Body of pancreas (tissue), 4 donors: ENCODE measurements at places on chromosomes 7 and 10.

GRCh38 chr10:1535301-1535965, 201.9 kb downstream of the ADARB2 start:
- DNase-seq: no peak

DNA sequence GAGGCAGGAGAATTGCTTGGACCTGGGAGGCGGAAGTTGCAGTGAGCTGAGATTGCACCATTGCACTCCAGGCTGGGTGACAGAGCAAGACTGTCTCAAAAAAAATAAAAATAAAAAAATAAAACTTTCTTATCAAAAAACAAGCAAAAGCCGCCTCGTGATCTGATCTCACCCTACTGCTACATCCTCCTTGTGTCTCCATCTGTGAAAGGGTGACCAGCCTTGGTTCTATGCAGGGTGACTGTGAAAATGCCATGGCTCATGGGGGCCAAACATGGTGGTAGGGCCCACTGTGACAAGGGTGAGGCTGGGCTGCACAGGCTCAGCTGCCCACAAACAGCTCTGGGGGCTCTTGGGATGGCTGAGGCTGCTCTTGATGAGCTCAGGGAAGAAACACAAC, 968 bp upstream of the OPN4 start:
- DNase-seq: no peak

GRCh38 chr10:2897619-2898508, 169.5 kb upstream of the PFKP start:
- no peak for DNase-seq

DNA sequence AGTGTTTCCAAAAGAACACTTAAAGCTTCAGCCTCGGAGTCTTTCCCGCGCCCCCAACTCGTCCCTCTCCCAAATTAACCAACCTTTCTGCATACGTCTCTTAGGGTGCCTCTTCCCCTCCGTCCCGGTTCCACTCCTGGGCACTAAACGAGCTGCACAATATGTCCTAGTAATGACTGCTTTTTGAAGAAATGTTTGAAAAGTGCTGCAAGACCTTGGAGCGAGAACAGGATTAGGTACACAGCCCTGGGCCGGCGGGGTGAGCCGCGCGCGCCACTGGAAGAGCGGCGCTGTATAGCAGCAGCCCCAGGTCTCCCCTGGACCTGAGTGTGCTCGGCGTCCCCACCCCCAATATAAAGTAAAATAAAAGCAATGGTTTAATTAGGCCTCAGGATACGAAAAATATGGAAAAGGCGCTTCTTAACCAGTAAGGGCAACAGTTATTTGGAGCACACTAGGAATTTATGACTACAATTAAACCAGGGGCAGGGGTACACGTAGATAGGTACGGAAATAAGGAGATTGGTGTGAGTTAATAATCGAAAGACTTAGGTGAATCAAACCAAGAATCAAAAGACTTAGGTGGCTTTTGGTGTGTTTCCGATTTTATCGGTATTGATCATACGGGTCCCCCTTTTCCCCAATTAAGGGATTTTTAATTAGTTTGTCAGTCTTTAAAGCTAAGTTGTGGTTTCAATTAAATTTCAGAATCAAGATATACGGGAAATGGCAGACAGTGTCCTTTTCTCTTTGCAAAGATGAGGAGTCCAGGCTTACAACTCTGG, 1.9 kb downstream of the TET1 start:
- DNase-seq: no peak

GRCh38 chr7:11104578-11104977, 130.9 kb downstream of the PHF14 start:
- no peak for DNase-seq

DNA sequence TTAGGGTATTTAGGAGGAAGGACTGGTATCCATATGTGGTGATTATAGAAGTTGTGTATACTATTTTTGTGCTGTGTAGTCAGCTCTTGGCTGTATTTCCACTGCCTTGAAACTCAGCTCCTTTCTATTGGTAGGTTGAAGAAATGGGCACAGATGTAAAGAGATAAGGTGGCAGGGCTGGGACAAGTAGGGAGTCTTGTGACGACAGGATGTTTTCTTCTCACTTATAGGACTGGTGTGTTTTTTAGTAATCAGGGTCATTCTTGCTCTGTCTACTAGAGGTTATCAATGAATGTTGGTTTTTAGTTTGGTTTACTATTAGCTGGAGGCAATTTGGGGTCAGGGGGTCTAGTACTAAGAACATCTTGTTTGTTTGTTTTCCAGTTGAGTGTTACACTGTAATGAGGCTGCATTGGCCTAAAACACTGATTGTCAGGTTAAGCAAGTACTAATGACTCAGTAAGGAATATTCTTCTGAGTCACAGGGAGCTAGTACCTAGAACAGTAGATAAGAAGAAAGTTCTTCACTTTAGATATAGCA, 11.8 kb downstream of the UBN2 start:
- no peak for DNase-seq

DNA sequence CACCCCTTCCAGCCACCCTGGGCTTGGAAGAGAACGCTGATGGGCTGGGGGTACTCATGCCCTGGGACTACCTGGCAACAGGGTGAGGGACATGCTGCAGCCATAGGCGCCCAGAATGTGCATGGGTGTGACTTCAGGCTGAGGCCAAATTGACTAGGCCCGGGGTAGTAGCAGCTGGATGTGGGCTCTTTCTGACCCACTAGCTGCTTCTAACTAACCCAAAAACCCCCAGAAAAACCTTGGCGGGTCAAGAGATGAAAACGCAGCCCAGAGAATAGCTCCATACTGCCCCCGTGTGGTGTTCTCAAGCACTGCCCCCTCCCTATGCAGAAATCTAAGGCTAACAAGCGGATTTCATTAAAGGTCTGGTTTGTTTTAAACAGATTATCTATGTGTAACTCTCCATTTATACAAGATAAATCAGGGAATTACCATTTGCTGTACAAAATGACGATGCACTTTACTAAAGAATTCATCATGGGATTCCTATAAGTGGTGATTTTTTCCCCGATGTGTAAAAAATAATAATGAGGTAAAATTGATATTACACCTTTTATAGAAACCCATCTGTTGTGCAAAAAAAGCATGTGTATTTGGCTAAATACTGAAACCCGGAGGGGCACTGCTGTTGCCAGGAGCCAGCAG, 4.2 kb downstream of the SMARCD3 start:
- DNase-seq: peak; percentile 58

DNA sequence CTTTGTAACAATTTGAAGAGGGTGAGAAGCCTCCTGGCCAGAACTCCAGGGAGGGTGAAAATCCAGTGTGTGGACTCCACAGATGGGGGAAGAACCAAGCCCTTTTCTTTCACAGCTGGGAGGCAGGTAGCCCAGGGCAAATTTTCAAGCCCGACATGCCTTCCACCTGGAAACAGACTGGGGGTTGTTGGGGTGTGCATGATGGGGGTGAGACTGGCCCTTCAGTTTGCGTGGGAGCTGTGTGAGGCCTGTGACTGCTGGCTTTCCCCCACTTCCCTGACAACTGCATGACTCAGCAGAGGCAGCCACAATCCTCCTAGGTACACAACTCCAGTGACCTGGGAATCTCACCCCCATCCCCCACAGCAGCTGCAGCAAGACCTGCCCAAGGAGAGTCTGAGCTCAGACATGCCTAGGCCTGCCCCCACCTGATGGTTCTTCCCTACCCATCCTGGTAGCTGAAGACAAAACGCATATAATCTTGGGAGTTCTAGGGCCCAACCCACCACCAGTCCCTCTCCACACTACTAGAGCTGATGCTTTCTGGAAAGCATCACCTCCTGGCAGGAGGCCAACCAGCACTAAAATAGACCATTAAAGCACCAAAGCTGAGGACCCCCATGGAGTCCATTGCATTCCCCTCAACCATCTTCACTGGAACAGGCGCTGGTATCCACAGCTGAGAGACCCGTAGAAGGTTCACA, 445.4 kb downstream of the TFEC start:
- no peak for DNase-seq

- no peak for DNase-seq
Measured at GRCh38 chr7:25189197-25189596, 39.1 kb downstream of the NPVF start.

DNA sequence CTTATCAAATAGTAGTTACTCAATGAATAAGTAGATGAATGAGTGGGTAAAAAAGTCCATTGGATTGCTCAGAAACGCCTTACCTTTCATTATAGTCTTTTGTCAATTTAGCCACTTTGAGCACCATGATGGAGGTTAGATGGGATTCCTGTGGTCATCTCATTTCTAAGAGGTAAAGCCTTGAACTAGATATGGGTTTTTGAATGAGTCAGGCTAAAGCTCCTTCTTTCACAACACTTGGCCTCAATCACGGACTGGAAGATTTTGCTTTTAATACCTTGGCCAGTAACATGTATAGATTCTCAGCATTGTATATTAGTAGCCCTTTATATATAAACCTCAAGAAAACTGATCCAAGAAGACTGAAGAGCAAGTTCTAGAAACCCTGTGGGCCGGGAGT, 99.7 kb upstream of the CCDC6 start:
- DNase-seq: no peak

GRCh38 chr7:83452256-83452655, 196.7 kb downstream of the SEMA3E start:
- no peak for DNase-seq

DNA sequence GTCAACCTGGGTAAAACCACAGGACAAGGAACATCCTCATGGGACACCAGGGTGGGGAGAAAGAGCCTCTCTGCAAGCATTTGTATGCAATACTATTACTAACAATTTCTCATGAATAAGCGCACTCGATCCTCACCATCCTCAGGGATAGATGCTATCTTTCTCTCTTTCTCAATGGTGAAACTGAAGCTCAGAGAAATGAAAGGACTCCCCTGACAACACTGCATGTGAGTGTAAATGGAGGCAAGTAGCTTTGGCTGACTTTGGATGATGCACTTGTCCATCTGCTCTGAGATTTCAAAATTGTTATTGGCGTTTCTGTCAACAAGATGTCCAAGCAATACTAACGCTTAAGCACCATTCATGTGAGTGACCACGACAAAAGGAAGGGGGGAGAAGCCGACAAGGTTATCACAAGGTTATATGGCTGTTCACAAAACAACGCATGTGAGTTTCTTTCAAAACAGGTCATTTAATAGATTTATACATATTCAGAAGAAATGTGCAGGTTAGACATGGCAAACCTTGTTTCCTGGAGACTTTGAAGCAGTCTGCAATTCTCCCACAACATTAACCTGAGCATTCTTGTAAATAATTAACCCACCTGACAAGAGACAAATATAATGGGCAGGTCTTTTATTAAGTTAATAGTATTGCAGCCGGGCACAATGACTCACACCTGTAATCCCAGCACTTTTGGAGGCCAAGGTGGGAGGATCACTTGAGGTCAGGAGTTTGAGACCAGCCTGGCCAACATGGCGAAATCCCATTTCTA, 54.0 kb downstream of the IFIT5 start:
- peak; percentile 64 for DNase-seq

GRCh38 chr10:80552151-80552646, 14.5 kb downstream of the SH2D4B start:
- DNase-seq: peak; percentile 42

- DNase-seq: no peak
Measured at GRCh38 chr7:134710511-134710853, 63.8 kb downstream of the BPGM start.

DNA sequence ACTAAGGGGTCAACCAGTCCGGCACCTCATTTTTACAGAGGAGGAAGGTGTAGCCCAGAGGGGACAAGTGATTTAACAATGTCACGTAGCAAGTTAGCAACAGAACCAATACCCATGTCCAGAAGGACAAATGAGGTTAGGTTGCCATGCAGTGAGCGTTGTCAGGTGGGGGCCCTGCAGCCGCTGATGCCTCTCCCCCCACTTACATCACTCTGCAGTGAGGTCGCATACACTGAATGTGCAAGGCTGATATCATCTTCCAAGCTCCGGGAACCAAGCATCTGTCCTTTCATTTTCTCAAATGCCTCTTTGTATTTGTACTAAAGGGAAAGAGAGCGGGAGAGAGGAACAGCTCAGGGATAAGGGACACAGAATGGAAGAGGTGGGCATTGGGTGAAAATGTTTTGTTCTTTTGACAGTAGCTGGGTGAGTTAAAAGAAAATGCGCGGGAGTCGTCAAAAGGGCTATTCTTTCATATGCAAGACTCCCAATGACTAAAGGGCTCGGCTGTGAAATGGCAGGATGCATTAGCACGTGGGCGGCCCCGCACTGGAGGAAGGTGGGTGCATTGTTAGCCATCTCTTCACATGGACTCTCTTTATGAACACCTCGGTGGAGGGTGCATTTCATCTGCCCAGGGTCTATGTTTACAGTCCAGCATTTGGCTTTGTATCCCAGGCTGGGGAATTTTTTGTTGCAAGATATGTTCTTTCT, 49.7 kb downstream of the NRAP start:
- DNase-seq: no peak

DNA sequence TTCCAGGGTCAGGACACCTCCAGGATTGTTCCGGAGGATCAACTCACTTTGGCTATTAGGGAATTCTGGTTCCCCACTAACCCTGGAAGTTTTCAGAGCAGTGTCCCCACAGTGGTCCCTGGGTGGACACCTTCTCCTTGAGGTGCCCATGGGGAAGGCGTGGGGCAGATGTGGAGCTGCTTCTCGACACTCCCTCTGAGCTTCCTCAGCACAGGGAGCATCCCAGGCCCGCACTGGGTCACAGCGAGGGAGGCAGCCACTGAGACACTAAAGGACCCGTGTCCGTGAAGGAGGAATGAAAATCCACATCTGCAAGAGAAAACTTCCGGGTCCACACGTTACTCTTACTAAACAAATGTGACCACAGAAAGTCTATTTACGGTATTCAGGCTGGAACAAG, 48.2 kb upstream of the MNX1 start:
- no peak for DNase-seq

GRCh38 chr7:136883046-136883445, 14.6 kb downstream of the CHRM2 start:
- no peak for DNase-seq

DNA sequence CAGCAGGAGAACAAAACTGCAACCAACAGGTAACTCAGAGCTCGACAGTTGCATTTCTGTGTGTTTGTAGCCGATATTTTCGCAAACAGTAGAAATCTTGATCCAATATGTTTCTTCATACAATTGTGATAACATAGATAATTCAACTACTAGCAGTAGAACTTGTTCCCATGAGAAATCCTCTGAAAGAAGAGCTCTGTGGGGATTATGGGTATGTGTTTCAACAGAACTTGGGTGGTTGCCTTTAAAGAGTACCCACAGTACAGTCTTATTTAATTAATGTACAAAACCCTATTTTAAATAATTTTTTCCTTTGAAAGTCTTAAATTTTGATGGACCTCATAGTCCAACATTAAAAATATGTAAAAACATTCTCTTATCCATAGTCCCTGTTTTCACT, 266.1 kb downstream of the PARD3 start:
- DNase-seq: no peak

GRCh38 chr10:116926426-116926825, 77.1 kb downstream of the ENO4 start:
- DNase-seq: no peak

GRCh38 chr10:1475771-1476454, 261.4 kb downstream of the ADARB2 start:
- DNase-seq: no peak

GRCh38 chr7:78762625-78763024, 690.8 kb downstream of the MAGI2 start:
- DNase-seq: no peak
